Colonic mucosa (tissue), 4 donors: ENCODE measurements at places on chromosomes 1 and 21. TPM values are rescaled to one million over a fixed set of nuclear protein-coding genes. Genes with fewer than 3 reads are reported as not detected.

Gene OR2W3
- total RNA-seq = 0.96 TPM

Gene OLFML2B
- total RNA-seq = 0.57 TPM

Gene CA6
- not detected for total RNA-seq

Gene TSTD1
- 87.8 TPM for total RNA-seq

Gene FAM177B
- total RNA-seq = 8.5 TPM

Gene LCE2A
- not detected for total RNA-seq

Gene FAM167B
- 5.5 TPM for total RNA-seq
